Activated CD8-positive, alpha-beta T cell treated with anti-CD3 and anti-CD28 coated beads for 36 hours (primary cell): ENCODE measurements at places on chromosomes 12 and 14.

- no peak for DNase-seq
Observed at GRCh38 chr14:33291529-33292104, 352.9 kb downstream of the NPAS3 start.

- no peak for DNase-seq
Observed at GRCh38 chr12:106975993-106976658, 10.8 kb downstream of the MTERF2 start.

DNA sequence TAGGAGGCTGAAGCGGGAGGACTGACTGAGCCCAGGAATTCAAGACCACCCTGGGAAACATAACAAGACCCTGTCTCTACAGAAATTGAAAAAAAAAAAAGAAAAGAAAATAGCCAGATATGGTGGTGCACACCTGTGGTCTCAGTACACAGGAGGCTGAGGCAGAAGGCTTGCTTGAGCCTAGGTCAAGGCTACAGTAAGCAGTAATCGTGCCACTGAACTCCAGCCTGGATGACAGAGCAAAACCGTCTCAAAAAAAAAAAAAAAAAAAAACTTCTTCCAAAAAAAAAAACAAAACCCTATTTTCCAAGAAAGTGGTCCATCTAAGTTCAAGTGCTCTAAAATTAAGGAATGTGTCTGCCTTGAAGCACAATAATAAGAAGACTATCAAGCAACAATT, 19.8 kb downstream of the SNX6 start:
- DNase-seq, result no peak

DNA sequence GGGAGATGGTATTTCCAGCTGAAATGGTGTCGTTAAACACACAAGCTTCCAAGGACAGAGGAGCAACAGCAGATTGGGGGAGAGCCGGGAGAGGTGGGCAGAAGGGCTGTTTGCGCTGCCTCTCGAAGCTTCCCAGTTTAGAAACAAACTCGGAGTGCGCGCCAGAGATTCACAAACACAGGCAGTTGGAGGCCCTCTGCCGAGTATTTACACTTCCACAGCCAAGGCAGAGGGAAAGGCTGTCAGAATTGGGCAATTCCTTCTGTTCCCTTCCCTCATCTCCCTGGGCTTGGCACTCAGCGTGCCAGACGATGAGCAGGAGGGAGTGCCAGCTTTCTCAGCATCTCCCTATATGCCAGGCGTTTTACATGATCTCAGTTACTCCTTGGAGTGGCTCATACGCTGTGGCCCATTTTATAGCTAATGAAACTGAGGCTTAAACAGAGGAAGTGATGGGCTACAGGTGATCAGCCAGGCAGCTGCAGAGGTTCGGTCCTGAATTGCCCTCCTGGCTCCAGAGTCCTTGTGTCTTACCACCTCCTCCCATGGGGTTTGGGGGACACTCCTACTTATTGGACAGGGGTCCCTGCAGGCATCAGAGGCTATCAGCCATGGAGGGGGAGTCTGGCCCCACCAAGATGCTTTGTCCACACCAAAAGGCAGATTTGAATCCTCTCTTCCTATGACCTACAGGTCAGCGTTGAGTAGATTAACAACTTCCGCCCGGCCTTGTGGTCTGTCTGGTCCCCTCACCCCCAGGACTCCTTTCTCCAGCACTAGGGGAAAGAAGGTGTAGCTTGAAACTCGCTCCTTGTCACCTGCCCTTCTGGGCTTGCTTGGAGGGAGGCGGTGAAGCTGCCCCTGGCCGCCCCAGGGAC, 3.1 kb downstream of the FAM222A start:
- no peak for DNase-seq
